ENCODE measurements at places on chromosomes 6 and 20.

DNA sequence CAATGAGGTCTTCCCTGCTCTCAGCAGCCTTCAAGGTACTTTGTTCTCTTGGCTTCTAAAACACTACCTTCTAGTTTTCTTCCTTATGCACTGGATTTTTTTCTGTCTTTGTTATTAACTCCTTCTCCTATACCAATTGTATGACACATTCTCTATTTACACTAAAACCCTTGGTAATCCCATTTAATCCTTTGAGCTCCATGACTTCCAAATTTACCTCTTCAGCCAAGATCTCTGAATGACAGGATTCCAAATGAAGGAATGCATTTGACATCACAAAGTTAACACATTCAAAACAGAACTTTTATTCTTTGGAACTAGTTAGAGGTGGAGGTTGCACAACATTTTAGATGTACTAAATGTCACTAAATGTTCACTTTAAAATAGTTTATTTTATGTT is 86.6 kb upstream of the SAMD5 start:
- DNase-seq = no peak

DNA sequence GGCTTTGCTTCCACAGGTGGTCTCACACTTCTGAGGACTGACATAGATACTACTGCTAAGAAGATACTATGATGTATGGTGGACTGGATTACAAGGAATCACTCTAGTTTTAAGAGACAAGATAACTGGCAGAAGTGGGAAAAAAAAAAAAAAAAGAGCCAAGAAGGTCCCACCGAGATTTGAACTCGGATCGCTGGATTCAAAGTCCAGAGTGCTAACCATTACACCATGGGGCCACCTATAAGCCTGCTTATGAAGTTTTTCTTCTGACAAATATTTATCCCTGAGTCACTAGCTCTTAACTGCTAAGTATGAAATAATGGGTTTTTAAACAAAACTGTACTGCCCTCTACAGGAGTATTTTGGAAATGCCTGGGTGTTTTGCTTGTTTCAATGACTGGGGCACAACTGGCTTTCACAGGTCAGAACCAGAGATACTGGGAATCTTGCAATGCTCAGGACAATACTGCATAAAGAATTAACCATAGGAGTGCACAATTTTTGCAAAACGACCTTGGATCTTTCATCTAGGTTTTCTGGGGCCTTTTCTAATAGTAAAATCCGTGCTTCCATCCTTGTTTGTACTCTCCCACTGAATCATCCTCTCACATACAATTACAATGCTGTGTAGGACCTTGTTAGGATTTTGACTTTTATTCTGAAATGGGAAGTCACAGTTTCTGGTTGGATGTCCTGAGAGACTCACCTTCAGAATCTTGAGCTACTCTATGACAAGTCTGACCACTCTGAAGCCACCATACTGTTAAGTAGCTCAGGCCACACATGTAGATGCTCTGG is 116.3 kb downstream of the OR2B2 start:
- DNase-seq = peak; percentile 89

DNA sequence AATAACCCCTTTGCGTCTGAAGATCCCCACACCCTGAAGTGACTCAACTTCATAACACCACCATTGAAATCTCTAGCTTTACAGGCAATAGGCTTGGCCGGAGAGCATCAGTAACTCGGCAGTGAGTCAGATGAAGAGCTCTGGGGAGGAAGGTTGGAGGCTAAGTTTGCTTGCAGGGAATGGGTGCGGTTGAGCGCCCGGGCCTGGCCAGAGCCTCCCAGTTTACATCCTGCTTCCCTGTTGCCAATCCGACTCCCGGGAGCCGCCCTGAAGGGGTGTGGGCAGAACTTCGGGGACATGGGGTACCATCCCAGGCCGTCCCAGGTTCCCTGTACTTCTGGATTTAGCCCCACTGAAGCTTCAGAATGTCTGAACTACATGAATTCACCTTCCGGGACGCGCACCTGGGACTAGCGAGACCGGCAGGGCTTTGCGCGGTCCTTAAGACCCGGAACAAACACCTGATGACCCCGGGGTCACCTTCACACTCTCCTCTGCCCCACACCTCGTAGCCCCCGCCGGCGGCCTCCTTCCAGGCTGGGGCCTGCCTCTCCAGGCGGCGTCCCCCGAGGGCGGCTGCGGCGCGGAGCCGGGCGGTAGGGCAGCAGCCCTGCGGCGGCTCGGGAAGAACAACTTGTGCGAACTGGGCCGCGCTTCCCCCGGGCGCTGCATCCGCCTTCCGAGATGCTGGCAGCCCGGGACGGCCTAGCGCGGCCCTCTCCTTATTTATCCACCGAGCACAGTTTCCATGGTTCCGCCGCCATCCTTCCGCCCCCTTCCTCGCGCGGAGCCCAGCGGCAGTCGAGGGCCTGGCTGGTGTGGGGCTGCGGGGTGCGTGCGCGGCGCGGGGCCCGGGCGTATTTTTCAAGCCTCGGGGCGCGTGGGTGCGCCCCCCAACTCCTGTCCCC is 56.6 kb upstream of the RREB1 start:
- peak; percentile 98 for DNase-seq

GRCh38 chr6:111721753-111722154 is 116.1 kb upstream of the TRAF3IP2 start:
- peak; percentile 38 for DNase-seq

- DNase-seq = peak; percentile 79
Measured at GRCh38 chr6:125910527-125910926, 46.0 kb upstream of the HINT3 start.

DNA sequence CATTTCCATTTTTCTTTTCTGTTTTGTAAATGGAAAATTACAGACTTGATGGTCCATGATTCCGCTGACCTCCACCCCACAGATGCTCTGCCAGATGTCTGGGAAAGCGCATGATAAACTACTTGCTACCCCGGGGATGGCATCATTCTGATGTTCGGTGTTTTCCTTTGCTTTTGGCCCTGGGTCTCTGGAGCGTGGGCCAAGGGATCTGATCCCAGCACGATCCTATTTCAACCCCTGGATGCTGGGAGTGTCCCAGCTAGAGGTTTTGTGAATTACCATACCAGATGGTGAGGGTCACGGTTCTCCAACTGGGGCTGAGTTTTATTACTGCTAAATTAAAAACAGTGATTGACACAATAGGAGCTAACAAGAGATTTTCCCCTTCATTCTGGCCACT is 25.2 kb upstream of the MYLIP start:
- DNase-seq = no peak

GRCh38 chr6:31558631-31559500 is 11.5 kb downstream of the NFKBIL1 start:
- DNase-seq = no peak

DNA sequence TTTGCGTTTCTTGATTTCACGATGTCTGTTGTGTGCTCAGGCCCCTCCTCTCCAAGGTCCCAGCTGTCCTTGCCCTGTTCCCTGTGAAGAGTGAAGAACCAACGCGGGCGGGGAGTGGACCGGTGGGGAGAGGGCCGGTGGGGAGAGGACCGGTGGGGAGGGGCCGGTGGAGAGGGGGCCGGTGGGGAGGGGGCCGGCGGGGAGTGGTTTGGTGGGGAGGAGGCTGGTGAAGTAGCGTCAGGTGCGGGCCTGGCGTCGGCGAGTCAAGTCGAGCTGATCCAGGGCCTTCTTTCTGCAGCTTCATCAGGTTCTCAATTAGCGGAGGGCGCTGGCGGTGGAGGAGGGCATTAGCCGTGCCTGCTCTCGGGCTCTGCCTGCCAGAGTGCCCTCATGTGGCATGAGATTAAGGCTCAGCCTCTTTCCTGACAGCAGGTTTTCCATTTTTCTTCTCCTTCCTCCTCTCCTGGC is 21.2 kb upstream of the BHLHE23 start:
- no peak for DNase-seq

GRCh38 chr20:53872561-53873229 is 197.7 kb downstream of the BCAS1 start:
- DNase-seq = no peak

- DNase-seq = peak; percentile 86
Measured at GRCh38 chr6:79984261-79984660, 20.2 kb upstream of the TTK start.

All from epithelial cell of esophagus (primary cell).